ENCODE measurements at places on chromosomes 4 and X.
A peak's percentile ranks its signal among the peaks of the same experiment; 100 is the strongest.

DNA sequence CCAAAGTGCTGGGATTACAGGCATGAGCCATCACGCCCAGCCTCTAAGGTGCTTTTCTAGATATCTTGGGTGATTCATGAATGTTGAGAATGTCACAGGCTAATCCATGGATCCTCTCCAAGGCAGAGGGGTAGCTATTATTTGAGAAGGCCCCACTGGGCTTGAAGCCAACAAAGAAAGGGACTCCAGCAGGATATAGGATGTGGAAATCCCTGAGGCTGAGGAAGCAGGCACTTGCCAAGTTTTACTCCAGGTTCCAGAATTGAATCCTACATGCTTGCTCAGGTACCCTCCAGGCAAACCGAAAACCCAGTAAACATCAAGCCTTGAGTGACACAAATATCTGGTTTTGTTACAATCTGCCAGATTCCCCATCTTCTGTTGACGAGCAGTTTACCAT is 15.8 kb downstream of the NLGN3 start:
- DNase-seq, result no peak

- DNase-seq, result no peak
These were observed 2.5 kb downstream of the NYX start for GRCh38 chrX:41449615-41450014.

- DNase-seq, result no peak
These were observed 113.2 kb downstream of the HNRNPD start for GRCh38 chr4:82260632-82261031.

GRCh38 chr4:153997516-153997915 is 208.6 kb upstream of the SFRP2 start:
- DNase-seq, result no peak

DNA sequence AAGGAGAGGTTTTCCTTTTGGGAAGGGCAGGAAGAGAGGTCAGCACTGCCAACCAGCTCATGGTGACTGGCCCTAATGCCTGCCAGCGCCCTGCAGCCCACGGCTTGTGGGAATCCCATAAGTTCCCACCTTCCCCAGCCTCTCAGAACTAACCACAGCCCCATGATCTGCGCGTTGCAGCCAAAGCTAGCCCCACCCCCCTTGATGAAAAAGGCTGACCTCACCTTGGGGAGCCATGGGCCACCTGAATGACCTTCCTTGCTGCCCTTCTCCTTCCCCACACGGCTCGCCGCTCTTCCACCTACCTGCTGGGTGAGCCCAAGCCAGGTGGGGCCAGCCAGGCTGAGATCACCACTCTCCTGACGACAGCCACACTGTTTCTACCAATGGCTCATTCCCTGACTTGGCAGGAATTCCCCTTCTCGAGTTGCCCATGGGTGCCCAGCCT is 3.9 kb upstream of the ELF4 start:
- no peak for DNase-seq

GRCh38 chr4:156547439-156547838 is 424.2 kb downstream of the PDGFC start:
- DNase-seq, result no peak

DNA sequence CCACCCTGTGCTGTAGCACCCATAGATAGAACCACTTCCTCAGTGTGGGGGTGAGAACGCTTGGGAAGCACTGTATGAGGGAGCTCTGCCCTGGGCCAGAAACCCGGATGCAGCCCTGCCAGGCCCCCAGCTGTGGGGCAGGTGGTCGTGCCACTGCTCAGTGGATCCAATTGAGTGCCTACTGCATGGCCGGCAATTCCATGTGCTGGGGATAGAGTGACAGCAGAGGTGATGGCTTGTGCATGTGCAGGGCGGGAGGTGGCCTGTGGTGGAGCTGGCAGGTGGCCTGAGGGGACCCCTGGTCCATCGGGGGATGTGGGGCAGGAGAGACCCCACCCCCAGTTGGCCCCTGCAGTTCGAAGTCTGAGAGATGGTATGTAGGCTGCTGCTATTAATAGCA is 60.4 kb downstream of the TRMT44 start:
- no peak for DNase-seq

DNA sequence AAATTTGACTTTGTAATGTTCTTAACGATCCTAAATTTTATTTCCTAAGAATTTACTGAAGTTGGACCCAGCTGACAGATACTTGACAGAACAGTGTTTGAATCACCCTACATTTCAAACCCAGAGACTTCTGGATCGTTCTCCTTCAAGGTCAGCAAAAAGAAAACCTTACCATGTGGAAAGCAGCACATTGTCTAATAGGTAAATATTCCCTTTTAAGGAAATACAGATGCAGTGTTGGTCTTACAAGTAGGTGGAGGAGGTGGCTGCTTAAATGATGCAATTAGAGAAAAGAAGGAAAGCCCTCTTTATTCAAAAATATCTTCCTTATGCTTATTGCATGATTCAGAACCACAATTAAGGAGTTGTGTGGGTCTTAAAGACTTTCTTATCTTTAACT is 73.5 kb downstream of the RS1 start:
- no peak for DNase-seq

DNA sequence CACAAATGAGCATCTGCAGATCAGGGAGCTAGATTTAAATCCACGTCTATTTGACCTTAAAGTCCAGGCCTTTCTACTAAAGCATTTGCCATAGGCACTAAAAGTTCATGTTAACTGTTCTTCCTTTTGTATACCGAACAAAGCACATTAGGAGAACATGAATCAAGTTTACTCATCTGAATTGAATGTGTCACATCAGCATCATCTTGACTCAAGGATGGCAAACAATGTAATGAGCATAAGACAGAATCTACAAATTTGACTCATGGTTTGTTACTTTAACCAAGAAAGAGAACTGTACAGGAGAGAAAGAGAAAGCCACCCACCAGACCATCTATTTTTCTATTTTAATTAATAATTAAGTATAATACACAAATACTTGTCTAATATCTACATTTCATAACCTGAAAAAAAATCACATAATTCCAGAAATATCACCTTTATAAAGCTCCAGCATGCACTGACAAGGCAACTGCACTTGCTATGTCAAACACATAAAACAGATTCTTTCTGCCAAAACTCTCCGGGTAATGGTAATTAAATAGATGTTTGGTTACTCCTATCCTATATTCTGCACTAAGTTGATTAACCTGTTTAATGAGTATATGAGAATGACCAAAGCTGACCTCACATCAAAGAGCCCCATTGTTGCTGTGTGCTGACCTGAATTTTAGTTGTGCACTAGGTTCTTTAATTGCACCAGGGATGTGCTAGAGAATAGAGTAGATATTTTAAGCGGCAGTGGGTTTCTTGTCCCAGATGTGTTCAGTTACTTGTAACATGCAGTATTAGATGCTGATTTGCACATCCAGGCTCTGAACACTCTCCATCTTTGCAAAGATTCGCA is 42.5 kb upstream of the LEF1 start:
- no peak for DNase-seq

GRCh38 chr4:84804136-84804535 is 162.4 kb downstream of the WDFY3 start:
- DNase-seq, result no peak

GRCh38 chrX:73206366-73206765 is 8.3 kb downstream of the NAP1L2 start:
- no peak for DNase-seq

- no peak for DNase-seq
These were observed 738 bp upstream of the TSPAN5 start for GRCh38 chr4:98659106-98659592.

DNA sequence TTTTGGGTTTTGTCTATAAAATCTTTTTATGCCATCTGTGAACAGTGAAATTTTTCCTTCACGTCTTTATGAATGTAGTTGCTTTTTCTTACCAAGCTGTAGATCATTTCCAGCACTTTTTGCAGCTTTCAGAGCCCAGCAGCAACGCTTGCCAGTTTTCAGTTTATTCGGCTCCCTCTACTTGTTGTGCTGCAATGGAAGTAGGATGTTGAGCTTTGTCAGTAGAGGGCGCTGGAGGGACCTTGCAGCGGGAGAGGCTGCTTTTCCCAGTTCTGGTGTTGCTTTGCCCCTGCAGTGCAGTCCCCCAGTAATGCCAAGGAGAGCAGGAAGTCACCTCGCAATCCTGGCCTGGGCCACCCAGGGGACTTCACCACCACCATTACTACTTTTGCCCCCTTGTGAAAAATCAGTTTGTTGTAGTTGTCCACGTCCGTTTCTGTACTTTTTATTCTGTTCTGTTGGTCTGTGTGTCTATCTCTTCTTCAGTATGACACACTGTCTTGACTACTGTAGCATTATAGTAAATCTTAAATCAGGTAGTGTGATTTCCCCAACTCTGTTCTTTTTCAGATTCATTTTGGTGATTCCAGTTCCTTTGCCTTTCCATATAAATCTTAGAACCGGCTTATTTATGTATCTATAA is 21.8 kb downstream of the CMC4 start:
- no peak for DNase-seq

- DNase-seq, result no peak
These were observed 127.4 kb upstream of the ANKRD50 start for GRCh38 chr4:124839786-124840390.

DNA sequence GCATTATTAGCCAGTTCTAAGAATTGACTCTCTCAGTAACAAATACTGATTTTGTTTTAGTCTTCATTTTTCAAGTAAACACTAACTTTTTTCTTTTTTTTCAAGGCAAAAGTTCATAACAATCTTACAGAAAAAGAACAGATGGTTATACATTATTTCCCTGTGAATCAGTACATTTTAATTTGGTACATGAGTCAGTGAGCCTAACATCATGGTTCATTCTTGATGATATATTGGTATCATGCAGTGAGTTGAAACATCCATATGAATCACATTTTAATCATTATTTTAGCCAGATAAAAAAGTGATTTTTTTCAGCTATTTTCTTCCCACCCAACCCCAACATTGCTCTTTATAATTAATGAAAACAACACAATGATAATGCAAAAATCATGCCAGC is 184.3 kb upstream of the TACR3 start:
- no peak for DNase-seq

DNA sequence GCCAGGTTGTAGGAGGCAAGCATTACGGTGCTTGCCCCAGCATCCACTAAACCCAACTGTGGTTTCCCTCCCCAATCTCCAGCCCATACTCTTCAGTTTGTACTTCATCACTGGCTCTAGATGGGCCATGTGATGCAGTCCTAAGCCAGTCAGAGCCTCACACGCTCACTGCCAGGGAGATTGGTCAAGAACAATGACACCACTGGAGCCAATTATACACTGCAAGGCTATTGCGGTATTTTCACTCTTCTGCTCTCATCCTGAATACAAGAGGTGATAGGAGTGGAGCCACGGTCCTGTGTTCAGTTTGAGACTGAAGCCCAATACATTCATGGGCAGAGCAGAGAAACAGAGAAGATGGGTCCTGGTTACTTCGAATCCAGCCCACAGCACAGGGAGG is 58.4 kb downstream of the SEPSECS start:
- DNase-seq, result no peak

- DNase-seq, result no peak
These were observed 13.1 kb downstream of the TCEAL7 start for GRCh38 chrX:103343105-103343504.

DNA sequence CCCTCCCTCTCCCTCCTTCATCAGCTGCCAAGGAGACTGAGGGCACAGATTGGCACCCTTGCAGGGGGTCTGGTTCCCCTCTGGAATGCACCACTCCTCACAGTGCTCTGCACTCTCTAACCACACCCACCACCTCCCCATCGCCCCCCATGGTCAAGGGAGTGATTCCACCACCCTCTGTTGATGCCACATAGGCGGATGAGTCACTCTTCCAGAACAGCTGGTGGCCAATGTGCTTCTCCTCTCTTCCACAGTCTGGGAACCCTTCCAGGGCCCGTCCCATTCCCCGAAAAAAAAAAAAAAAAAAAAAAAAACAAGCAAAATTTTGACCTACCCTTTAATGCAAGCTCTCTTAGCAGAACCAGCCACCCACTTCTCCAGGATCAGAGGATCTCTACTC is 341.3 kb upstream of the KLF3 start:
- DNase-seq, result no peak

- DNase-seq, result no peak
These were observed 26.9 kb downstream of the CCNG2 start for GRCh38 chr4:77183777-77184420.

DNA sequence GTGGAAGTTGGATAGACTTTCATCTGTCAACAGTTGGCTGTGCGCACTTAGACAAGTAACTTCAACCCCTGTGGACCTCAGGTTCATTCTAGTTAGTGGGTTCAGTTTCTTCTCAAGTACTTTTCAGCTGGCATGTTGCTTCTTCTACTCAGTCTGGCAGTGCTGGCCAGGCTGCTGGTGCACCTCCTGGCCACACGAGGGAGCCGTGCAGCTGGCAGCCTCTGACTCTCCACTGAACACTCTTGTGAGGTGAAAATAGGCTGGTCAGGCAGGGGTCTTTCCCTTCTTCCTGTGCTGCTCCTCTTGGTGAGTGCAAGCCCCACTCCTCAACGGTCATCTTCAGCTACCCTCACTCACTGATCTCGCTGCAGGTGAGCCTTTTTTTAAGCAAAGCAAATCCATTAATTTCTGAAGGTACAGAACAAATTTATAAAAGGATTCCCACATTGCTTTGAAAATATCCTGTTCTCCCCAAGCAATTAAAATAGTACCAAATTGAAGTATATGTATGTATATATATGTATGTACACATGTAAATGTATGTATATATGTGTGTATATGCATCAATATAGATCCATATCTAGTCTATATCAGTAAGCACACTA is 30.6 kb downstream of the LONRF3 start:
- peak; percentile 75 for DNase-seq

GRCh38 chrX:10509397-10509796 is 111.0 kb downstream of the MID1 start:
- DNase-seq, result no peak

- no peak for DNase-seq
These were observed 44.4 kb downstream of the METTL14 start for GRCh38 chr4:118729287-118730286.

GRCh38 chr4:113468165-113469022 is 293.1 kb downstream of the CAMK2D start:
- DNase-seq, result peak; percentile 98

- no peak for DNase-seq
These were observed 1.9 kb downstream of the CHRNA9 start for GRCh38 chr4:40337051-40337450.

- DNase-seq, result no peak
These were observed 125.6 kb upstream of the S100G start for GRCh38 chrX:16524316-16524715.

DNA sequence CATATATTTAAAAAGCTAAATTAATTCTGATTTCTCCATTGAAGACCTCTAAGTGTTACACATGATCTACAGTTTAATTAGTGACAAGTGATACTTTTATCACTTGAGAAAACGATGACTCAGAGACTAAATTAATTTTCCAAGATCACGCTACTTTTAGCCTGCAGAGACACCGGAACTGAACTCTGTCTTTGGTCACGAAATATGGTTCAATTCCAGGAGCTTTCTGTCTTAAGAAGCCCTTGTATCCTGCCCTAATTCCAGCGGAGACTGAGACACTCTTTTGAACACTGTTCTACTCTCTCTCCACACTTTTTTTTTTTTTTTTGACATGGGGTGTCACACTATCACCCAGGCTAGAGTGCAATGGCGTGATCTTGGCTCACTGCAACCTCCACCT is 63.6 kb downstream of the IRF2 start:
- no peak for DNase-seq

GRCh38 chr4:149889991-149890390 is 74.3 kb upstream of the IQCM start:
- DNase-seq, result no peak

GRCh38 chr4:110902500-110902899 is 279.6 kb upstream of the PITX2 start:
- DNase-seq, result no peak

Data from ascending aorta (tissue), 2 donors.